ENCODE measurements at places on chromosomes 11 and 22.
A peak's percentile ranks its signal among the peaks of the same experiment; 100 is the strongest.

DNA sequence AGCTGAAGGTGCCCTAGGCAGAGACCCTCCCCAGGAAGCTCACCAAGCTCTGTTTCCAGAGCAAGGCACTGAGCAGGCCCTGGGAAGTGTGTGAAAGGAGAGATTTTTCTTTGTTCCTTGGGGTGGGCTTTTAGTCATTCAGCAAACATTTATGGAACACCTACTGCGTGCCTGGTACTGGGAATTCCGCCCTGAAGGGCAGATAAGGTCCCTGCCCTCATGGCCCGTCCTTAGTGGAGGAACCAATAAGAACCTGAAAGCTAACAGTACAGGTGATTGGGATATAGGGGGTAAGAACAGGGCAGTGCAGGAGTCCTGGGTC is 3.9 kb downstream of the TMEM134 start:
- DNase-seq = peak; percentile 46

- no peak for DNase-seq
These were observed 156.8 kb upstream of the BDNF start for GRCh38 chr11:27857014-27857413.

DNA sequence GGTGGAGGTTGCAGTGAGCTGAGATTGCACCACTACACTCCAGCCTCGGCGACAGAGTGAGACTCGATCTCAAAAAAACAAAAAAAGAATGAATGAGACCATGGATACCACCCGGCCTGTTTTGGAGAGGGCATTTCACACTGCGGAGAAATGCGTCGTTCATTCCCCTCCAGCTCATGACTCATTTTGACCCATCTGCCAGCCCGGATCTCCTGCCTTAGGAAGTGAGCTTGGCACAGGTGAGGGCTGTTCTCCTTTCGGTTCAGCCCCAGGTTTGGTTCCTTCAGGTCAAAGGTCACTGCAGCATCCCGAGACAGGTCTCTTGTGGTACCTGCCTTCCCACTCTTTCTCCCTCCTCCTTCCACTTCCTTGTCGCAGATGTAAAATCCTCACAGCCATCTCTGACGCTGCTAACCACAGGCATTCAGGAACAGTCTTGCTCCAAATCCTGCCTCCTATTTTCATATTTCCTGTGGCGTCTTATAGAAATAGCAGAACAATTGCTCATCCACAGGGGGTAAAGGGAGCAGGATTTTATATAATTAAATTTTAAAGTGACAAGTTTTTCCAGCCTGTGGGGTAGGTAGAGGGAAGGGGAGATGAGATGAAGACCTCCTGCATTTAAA is 517.9 kb downstream of the NTM start:
- DNase-seq = peak; percentile 94

GRCh38 chr11:75775056-75775455 is 6.5 kb downstream of the DGAT2 start:
- no peak for DNase-seq

DNA sequence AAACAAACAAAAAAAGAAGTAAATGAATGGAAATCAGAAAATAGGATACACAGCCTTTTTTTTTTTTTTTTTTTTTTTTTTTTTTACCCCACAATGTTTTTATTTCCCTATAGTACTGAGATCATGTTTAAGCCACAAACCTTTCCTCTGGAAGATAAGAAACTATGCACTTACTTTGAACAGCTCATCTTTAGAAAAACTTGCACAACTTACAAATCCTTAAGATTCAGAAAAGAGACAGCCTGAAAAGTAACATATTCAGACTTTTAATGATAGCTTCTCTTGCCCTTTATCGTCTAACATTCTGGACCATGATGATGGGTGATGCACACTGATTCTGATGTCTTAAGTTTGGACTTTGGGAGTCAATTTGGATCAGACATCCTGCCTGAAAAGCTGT is 80.3 kb downstream of the TNRC6B start:
- DNase-seq = no peak

Measured in kidney tubule cell (primary cell).